ENCODE measurements at places on chromosomes 5 and 9.

GRCh38 chr9:97740848-97741821 is 44.0 kb upstream of the XPA start:
- DNase-seq = peak; percentile 11

DNA sequence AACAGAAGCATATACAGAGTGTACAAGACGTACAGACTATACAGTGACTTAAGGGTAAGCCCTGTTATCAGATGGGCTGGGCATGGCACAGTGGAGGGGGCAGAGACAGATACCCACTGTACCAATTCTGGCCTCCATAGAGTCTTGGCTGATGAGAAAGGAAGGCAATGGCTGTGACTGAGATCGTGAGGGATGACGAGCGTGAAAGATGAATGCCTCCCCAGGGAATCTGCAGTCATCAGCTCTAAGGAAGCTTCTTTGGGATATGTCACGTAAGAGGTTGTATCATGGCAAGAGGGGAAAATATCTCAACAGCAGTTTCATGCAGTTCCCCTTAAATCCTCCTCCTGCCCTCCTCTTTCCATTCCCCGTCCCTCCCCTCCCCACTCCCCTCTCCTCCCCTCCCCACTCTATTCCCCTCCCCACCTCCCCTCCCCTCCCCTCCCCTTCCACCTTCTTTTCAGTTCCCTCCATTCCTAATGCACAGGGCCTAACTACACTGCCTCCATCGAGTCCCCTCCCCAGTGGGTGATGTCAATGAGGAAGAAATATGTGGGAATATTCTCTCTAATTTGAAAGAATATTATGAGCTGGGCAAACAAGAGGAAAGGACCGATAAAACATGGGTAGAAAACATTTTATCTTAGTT is 226.4 kb upstream of the DAP start:
- DNase-seq = no peak

GRCh38 chr9:105127863-105128220 is 116.6 kb upstream of the SLC44A1 start:
- no peak for DNase-seq

DNA sequence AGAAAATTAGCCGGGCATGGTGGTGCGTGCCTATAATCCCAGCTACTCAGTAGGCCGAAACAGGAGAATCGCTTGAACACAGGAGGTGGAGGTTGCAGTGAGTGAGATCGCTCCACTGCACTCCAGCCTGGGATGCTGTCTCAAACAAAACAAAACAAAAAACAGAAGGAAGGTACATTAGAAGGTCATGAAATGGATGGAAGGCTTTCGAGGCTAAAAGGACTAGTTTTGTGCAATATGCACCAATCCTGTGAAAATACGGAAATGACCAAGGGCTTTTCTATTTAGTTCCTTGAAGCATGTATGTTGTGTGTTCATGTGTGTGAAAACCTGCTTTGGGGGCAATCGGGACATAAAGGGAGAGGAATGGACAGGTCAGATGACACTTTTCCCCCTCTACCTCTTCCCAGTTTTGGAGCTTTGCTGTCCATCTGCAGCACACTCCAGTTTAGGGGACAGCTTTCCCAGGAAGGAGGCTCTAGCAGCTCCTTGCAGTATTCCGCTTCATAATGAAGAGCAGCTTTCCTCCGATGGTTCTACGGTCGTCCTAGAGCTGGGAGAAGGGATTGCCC is 15.0 kb downstream of the SPRY4 start:
- DNase-seq = no peak

- DNase-seq = no peak
Measured at GRCh38 chr5:167049043-167049663, 1242.3 kb upstream of the WWC1 start.

Measured in BJ (cell line).